Retinal pigment epithelial cell (primary cell): ENCODE measurements at places on chromosomes 3 and 15.

GRCh38 chr3:123038751-123039150, 11.2 kb upstream of the SEMA5B start:
- no peak for DNase-seq

DNA sequence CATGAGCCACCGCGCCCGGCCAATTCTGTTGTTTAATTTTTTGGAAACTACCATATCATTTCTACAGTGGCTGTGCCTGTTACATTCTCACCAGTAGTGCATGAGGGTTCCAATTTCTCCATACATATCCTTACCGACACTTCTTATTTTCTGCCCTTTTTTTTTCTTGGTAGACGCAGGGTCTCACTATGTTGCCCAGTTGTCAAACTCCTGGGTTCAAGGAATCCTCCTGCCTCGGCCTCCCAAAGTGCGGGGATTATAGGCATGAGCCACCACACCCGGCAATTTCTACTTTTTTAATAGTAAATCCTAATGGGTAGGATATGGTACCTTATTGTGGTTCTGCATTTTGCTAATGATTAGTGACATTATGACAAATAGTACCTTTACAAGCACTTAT, 9.6 kb downstream of the AMIGO3 start:
- no peak for DNase-seq

DNA sequence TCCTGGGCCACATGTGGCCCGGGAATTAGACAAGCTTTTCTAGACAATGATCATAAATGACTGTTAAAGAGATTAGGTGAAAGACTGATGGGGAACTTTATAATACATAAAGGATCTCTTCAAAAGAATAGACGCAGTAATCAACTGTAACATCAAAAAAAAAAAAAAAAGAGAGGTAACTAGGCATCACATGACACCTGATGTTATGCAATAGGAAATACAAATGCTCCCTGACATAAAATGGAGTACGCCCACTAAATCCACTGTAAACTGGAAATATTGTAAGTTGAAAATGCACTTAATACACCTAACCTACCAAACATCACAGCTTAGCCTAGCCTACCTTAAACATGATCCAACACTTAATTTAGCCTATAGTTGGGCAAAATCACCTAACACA, 27.2 kb downstream of the GSK3B start:
- no peak for DNase-seq

DNA sequence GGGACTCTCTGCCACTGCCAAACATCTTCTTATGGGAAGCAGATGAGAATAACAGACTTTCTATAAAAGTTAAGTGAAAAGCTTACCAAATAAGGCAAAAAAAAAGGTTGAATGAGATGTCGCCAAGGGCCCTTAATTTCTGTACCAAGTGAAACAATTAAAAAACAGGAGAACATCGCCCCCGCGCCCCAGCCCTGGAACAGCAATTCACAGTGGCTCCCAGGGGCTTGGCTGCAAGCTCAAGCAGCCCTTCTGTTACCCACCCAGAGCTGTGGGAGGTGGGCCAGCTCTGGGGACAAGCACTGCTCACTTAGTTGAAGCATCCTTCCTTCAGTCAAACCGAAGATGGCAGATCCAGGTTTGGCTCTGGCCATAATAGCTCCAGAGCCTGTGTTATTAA, 208.0 kb downstream of the ERC2 start:
- DNase-seq = no peak

- no peak for DNase-seq
These were observed 503.2 kb downstream of the MFSD1 start for GRCh38 chr3:159305017-159305416.

- no peak for DNase-seq
These were observed 21.9 kb upstream of the NRG4 start for GRCh38 chr15:76034111-76034510.

DNA sequence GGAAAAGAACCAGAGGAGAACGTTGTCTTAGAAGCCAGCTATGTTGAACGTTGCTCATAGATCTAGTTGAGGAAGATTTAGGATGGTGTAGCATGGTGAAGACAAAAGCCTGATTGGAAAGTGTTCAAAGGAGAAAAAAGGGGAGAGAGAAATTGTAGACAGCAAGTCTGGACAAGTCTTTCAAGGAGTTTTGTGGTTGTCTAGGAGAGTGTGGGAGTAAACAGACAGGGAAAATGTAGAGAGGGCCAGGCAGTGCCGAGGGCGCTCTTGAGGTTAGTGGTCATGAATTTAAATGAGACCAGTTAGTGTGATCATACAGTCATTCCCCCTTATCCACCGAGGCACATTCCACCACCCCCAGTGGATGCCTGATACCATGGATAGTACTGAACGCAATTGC, 167.5 kb upstream of the IL12A start:
- DNase-seq = no peak

DNA sequence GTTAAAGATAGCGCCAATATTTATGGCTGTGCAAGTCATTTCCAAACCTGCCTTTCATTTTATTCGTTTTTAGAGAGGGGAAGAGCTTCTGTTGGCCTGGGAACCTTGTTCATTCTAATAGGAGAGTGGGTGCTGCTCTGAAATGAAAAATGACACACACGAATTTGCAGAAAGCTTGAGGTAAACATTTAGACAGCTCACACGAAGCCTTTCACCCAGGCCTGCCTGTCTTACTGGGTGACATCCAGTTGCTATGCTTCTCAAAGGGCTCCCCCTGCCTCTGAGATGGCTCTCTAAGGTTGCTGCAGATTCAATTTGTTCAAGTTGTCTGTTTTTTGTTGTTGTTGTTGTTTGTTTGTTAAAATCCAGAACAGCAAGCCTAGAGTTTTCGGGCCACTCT, 18.2 kb downstream of the PEX5L start:
- DNase-seq = no peak

DNA sequence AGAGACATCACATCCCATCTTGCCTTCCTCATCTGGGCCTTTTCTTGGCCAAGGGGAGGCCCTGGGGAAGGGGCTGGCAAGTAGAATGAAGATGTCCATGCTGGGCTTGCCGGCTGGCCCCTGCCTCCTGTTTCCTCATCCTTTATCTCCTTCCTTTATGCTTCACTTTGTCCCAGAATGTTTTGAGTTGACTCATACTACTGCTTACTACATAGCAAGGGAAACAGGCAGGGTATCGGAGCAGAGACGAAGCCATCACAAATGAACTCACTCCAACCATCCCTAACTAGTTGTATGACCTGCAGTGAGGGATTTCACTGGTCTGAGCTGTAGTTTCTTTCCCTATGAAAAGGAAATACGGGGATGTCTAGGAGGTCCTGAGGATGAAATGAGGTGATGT, 66.0 kb downstream of the CHDH start:
- DNase-seq = no peak

DNA sequence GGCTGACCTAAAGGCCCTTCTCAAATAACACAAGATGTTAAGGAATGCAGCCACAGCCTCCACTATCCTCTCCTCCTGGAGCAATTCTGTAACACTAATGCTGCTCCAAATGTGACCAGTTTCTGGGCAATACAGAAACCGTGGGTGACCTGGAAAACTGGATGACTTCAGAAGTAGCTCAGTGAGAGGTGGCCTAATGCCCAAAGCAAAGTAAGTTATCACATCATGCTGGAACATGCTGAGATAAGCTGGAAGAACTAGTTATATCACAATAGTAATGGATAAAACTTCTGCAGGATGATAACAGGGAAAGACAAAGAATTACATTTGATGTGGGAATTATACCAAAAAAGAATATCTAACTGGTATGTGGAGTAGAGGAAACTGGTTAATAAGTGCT, 72.0 kb downstream of the DHX30 start:
- DNase-seq = no peak

DNA sequence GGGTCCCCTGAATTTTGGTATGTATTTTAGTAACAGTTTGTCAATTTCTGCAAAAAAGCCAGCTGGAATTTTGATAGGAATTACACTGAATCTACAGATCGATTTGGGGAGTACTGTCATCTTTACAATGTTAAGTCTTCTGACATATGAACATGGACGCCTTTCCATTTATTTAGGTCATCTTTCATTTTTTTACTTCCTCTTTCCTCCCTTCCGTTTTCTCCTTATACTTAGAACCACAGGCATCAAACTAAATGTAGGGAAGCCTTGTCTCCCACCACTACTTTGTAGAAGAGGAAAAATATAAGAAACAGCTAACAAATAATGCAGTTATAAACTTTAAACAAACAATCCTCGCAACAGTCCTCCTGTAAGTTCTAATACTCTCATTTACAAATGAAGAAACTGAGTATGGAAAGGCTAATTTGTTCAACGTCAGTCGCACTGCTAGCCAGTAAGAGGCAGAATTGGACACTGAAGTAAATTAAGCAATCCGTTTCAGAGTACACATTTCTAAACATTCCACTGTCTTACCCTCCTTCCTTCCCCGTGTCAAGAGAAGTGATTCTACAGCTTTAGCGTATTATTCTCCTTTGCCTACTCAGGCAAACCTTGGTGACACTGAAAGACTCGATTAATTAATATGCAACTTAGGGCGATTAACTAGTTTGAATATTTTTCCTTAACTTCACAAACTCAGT, 25.6 kb downstream of the RHOA start:
- no peak for DNase-seq

GRCh38 chr3:8899876-8900460, 63.3 kb downstream of the RAD18 start:
- no peak for DNase-seq

- no peak for DNase-seq
These were observed 38.6 kb downstream of the ACSBG1 start for GRCh38 chr15:78195735-78196201.

DNA sequence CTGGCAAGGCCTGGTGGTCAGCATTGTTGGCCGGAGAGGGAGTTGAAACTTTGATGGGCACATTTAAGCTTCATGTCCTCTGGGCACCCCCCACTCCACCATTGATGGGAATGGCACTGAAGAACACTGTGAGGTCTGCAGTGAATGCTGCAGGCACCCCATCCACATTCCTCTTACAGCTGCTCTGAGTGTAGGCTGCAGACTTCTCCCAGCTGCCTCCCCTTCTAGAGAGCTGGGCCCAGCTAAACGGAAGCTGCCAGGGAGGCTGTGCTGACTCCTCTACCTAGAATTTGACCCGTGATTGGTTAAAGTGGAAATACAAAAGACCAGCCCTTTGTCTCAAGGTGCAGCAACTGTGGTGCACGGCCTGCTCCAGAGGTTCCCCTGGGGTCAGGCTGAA, 10.6 kb downstream of the TMEM158 start:
- no peak for DNase-seq

DNA sequence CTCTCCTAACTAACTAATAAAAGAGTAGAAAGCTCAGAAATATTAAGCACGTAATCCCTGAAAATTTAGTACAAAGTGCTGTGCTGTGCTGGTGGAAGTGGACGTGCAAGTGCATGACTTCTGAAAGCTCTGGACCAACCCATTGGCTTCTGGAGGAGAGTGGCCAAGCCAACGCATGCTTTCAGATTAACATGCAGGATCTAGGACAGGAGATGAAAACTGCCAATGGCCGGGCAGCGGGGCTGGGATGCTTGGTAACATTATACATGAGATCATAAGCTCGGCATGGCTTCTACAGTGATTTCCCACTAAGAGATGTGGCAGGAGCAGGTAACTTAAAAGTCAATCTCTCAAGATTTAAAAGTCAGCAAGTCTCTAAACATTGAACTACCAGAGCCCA, 170.8 kb upstream of the SNTN start:
- DNase-seq = no peak

DNA sequence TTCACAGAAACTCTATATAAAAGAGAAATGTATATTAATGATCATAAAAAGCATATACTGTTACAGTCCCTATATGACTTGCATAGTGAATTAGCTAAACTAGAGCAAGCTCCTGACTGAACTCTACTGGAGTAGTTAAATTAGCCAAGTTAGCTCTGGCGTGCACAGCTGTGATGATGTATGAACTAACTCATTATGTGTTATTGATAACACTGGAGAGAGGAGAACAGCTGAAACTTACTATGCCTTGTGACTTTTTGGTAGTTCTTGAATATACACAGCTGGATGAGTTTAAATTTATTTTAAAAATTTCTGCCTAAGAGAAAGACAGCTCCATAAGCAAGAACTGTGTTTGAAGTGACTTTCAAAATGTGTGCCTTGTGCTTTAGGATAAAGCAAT, 8.1 kb downstream of the TIPARP start:
- no peak for DNase-seq

DNA sequence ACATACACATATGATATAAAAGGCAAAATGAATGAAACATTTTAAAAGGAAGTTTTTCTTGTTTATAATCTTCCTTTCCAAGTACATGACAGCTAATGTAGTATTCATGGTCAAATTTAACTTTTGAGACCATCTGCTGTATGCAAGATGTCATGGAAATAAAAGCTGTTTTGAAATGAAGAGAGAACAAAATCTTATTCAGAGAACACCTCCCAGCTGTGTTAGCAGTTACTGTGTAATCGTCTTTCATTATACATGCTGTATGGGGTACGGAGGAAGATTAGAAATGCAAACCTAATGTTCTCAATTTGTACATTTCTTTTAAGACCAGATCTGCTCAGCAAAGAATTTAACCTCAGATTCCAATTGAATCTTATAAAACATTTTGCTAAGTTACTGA, 1182.3 kb downstream of the OTOL1 start:
- no peak for DNase-seq

DNA sequence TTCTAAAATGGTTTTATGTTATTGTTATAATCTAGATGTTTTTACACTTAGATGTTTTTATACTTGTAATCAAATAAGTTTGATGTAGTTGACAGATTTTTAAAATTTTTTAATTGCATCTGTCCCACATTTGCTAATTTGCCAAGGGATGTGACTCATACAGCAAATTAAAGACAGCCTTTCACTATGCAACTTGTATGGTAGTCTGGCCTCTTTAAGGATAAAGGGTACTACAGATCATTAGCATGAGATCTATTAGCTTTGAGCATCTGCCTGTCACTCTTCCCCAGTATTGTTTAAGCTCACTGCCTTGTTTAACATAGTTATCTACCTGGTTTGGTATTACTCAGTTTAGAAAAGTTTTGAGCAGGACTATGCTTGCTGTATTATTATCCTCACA, 83.0 kb downstream of the NPTN start:
- no peak for DNase-seq

GRCh38 chr3:26719134-26719533, 96.6 kb downstream of the LRRC3B start:
- no peak for DNase-seq

DNA sequence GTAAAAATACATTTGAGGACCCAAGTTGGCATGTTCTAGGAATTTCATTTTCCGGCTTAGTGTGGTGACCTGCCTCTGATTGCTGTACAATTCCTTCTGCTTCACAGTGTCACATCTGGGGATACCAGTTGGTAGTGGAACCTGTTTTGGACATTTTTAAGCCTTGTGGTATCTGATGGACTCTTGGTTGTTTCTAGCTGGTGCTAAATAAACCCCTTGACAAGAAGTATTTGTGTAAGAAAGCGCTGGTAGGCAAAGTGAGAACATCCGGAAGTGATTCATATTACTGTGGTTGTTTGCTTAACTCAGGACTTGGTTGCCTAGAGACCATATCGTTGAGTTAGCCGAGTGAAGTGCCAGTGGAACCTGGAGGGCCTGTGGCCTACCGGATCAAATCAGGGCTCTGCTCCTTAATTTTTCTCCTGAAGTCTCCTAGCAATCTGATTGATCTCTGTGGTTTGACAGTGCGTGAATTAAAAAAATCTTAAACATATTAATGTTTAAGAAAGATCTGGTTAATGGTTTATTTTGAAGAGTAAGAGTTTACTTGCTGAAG, 12.8 kb downstream of the IQGAP1 start:
- DNase-seq = peak; percentile 96

GRCh38 chr3:129539206-129539605, 3.8 kb upstream of the H1-8 start:
- no peak for DNase-seq

- no peak for DNase-seq
These were observed 426.7 kb upstream of the TPRG1 start for GRCh38 chr3:188745031-188745430.

GRCh38 chr3:188452158-188452772, 298.3 kb downstream of the LPP start:
- DNase-seq = no peak
